Keratinocyte (primary cell): ENCODE measurements at places on chromosomes 5 and 9.

- DNase-seq: no peak
Measured at GRCh38 chr5:60809891-60810425, 34.1 kb downstream of the ELOVL7 start.

- no peak for DNase-seq
Measured at GRCh38 chr5:152118676-152119470, 194.2 kb upstream of the GLRA1 start.

GRCh38 chr5:135714126-135714894 lies 120.2 kb upstream of the SLC25A48 start:
- DNase-seq: no peak

- no peak for DNase-seq
Measured at GRCh38 chr9:113611461-113612215, 148.1 kb downstream of the RGS3 start.

GRCh38 chr5:73789851-73790281 lies 163.9 kb downstream of the ARHGEF28 start:
- no peak for DNase-seq

GRCh38 chr9:72255569-72255968 lies 106.3 kb downstream of the GDA start:
- no peak for DNase-seq

DNA sequence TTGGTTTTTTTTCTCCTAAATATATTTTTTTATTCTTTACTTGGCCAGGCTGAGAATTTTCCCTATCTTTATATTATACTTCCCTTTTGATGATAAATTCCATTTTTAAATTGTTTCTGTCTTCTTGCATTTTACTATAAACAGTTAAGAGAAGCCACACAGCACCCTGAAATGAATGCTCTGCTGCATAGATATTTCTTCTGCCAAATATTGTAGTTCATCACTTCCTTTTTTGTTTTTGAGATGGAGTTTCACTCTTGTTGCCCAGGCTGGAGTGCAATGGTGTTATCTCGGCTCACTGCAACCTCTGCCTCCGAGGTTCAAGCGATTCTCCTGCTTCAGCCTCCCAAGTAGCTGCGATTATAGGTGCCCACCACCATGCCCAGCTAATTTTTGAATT lies 8.5 kb upstream of the INIP start:
- DNase-seq: no peak

- no peak for DNase-seq
Measured at GRCh38 chr5:168925160-168925559, 346.0 kb upstream of the PANK3 start.

DNA sequence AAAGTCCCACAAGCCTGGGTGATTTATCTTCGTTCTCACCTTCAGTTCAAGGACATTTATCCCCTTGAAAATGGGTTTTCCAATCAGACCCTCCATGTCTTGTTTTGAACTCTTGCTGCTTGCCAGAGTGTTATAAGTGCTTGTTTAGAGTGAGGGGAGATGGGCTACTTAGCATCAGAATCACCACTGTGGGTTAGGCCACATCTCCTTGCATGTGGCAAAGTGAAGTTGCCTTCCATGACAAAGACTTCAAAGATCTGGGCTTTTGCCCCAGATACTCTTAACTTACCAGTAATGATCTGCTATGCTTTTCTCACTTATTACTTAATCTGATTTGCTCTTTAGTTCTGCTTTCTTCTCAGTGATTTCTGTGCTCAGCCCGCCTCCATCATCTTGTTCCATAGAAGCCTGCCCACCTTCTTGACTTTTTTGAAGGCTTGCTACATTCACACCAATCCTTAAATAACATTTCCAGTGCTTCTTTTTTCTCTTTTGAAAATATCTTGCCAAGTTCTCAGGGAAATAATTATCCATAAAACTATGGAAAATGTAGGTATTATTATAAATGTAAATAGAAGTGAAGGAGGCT lies 39.0 kb downstream of the GPR21 start:
- DNase-seq: no peak

DNA sequence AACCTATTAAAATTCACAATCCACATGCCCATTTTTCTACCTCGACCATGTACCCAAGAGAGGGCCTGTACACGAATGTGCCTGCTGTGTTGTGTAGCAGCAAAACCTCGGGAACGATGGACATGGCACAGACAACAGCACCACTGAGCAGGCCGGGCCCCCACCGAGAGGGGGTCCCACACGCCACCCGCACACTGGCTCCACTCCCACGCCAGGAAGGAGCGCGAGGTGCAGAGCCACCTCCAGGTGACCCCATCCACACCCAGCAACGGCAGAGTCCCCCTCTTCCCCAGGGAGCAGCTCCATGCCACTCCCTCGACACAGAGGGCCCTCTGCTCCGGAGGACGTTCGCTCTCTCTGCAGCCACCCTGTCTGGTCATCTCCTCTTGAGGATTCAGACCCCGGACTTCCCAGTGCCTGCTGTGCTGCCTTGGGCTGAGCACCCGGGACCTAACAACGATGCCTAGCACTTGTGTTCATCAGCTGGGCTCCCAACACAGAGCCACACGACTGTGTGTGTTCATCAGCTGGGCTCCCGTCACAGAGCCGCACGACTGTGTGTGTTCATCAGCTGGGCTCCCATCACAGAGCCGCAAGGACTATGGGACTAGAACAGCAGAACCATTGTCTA lies 25.3 kb upstream of the ADAMTS2 start:
- no peak for DNase-seq

DNA sequence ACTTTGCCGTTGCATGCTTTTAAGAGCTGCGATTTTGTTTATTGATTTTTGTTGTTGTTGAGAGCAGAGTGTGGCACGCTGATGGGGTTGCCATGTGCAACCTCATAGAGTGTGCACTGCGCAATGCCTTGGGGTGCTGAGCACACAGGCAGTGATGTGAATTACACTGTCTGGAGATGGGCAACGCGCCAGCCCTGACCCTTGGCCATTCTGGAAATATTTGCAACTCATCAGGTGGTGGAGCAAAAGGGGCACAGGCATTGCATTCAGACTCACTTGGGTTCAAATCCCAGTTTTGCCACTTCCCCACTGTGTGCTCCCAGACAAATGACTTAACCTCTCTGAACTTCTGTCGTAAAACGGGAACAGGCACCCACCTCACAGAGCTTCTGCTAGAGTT lies 25.6 kb downstream of the DUSP1 start:
- no peak for DNase-seq

DNA sequence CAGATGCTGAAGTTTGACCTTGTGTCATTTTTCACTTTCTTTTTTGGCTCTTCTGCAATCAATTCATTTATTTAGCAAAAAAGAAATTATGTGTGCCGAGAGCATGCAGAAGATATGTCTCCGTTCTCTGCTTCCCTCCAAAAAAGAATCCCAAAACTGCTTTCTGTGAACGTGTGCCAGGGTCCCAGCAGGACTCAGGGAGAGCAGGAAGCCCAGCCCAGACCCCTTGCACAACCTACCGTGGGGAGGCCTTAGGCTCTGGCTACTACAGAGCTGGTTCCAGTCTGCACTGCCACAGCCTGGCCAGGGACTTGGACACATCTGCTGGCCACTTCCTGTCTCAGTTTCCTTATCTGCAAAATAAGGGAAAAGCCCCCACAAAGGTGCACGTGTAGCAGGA lies 2.4 kb downstream of the FGFR4 start:
- DNase-seq: no peak

- no peak for DNase-seq
Measured at GRCh38 chr5:144467792-144468191, 297.1 kb downstream of the KCTD16 start.

GRCh38 chr5:128844354-128844923 lies 120.8 kb upstream of the SLC27A6 start:
- no peak for DNase-seq

DNA sequence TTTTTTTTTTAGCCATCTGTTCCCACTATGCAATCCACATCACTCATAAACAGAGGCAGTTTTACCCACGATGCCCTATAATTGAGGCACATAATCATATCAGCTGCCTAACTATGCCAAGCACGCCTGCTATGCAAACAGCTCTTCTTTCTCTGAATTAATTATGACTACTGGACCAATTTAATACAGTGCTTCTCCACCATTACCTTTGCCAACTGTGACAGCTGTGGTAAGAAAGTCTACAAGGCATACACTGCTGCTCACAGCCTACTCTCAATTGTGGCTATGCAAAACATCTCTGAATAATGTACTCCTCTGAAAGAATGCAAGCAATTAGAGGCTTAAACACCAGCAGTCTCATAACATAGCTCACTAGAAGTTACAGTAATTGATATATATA lies 97.1 kb downstream of the DTWD2 start:
- DNase-seq: no peak

GRCh38 chr9:133727876-133728441 lies 10.2 kb downstream of the SARDH start:
- no peak for DNase-seq

DNA sequence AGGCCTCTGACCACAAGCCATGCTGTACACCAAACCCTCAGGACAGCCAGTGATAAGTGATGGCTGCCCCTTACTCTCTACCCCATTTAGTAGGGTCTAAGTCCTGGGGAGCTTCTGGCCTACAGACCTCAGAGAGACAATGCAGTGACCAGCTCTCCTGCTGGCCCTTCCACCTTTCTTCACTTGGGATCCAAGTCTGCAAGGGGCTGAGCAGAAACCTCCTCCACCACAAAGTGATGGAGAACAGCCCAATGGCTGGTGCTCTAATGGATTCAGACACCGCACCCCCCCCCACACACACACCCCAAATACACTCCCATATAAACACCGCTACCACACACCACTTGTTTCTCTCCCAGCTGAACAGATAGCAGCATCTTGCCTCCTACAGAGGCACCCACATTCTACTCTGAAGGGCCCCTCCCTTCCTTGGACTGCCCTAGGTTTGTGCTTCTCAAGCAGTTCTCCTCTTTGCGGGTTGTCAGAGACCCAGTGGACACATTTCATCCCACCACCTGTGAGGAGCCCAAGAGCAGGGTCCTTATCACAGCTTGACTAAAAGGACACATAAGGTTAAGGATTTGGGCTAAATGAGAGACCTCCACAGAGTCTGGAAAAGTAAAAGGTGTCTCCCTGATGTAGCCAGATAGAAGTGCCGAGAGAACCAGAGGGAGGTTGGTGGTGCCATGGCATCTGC lies 1.3 kb upstream of the PDLIM4 start:
- DNase-seq: no peak

DNA sequence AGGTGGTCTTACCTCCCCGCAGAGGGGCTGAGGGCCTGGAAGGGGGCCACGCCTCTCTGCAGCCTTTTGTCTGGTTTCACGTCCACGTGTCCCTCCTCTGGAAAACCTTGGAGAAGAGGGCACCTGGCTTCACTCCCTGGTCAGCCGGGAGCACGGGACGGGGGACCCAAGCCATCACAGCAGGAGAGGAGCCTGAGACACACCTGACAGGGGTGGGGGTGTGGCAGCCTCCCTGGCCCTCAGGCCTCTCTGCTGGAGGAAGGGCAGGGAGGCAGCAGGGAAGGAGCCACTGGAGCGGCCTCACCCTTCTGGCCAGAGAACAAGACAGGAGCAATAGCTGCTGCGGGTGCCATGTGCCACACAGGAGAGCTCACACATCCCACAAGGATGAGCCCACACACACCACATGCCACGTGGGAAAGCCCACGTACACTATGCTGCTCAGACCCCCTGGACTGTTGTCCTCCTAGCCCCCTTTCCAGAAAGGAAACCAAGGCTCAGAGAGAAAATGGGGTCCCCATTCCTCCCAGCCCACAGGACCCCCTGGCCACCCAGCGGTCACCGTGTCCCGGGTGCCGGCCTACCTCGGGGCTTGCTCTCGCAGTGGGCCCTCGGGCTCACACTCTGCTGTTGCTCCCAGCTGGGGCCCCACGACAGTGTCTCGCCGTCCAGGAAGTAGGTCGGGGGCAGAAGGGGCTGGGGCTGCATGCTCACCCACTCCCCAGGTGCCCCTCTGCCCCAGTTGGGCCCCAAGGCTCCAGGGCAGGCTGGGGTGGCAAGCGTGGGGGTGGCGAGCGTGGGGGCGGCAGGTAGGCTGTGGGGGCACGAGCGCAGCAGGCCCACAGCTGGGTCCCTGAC lies 18.2 kb downstream of the CCDC187 start:
- DNase-seq: no peak

DNA sequence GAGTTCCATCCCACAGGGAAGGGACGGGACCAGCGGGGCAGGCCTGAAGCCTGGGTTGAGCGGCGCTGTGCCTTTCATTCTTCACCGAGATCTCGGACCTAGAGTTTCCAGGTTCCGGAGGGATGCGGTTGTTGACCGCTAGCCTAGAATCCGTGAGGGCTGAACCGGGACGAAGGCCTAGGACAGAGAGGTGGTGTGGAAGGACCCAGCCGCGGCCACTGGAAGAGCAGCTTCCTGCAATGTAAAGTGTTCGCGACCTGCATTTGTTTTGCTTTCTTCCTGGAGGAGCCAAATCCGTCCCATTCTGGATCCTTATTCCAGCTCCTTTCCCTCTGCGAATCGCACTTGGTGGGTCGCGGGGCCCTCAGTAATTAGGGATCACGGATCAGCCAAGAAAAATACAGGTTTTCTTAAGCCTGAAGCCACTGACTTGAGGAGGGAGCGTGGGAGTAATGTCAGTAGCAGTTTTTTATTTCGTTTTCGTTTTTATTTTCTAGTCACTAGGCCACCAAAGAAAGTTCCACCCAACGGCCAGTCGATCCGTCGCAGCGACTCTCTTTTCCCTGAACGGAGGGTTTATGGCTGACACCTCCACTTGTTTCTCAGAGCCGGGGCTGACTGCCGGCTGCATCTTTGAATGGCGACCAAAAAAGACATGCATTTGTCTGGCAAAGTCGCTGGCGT lies 48.6 kb downstream of the ANXA2R start:
- no peak for DNase-seq

DNA sequence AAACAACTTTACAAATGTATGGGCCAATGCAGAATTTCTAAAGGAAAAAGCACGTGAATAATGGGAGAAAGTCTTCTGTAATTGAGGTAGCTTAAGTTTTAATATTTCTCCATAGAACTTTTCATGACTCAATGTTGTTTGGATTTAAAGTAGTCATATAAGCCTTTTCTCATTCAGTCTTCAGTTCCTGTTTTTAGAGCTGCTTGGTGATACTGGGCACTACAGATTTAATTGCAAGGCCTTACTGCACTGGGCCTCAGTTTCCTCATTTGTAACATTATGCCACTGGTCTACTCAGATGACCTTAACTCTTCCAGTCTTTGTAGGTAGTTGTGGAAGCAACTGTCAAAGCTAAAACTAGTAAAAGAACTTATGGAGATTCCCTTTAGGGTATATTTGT lies 60.4 kb downstream of the WDR41 start:
- DNase-seq: no peak

- DNase-seq: no peak
Measured at GRCh38 chr5:35230038-35230611, at the start of gene PRLR. Gene PRLR (minus strand): TSS chr5:35230487. CDS start chr5:35089620, 140,867 bp downstream.

DNA sequence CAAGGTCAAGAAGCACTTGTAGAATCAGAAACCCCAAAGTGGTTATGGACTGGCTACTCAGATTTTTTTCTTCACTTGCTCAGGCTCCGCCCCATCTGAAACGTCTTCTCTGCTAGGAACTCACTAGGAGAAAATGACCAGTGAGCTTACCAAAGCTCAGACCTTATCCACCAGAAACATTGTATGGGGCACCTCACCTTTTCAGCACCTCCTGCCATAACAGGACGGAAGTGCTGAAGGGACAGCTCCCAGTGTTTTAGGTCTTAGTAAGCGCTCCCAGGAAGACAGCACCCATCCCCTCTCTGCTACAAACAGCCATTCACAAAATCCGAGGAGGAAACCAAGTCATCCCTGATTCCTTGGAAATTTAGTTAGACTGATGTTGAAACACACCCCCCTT lies 1.2 kb upstream of the GABRA1 start:
- DNase-seq: no peak
